Activated naive CD4-positive, alpha-beta T cell treated with anti-CD3 and anti-CD28 coated beads for 36 hours (primary cell): ENCODE measurements at places on chromosomes 13 and 19.

- DNase-seq = no peak
Observed at GRCh38 chr19:46998445-46999125, 21.1 kb upstream of the NPAS1 start.

DNA sequence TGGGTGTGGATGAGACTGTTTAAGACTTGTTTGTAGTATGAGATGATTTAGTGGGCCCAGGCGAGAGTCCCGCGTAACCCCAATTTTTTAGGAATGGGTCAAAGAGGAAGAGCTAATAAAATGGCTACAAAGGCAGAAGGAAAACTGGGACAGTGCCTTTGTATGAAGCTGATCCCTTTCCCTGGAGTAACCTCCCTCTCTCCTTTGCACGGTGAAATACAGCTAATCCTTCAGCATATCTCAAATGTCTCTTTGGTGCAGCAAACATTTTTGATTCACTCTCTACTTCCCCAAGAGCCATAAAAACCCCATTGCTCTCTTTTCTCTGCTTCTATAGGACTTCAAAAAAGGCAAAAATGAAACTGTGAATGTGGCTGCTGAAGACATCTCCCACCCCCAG lies 473.8 kb downstream of the KLF5 start:
- no peak for DNase-seq

GRCh38 chr13:103188713-103189326 lies 122.6 kb upstream of the SLC10A2 start:
- no peak for DNase-seq

DNA sequence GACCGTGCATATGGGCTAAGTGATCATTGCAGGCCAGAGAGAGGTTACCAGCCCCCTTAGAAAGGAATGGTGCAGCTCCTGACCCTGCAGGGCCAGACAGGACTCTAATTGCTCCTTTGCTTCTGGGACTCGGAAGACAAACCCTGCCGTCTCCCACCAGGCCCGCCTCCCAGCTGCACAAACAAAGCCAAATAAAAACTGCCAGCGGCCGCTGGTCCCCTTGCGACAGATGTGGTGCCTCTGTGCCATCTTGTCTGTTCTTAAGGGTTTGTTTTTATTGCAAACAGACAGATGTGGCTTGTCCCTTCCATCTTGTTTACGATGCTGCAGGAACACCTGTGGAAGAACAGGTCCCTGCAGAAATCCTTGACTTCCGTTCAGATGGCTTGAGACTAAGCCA lies 434.4 kb upstream of the TSHZ3 start:
- no peak for DNase-seq
